ENCODE measurements at places on chromosomes 6 and 20. TPM values are rescaled to one million over a fixed set of nuclear protein-coding genes. Genes with fewer than 3 reads are reported as not detected.

- H3K27me3 ChIP-seq, result no peaks in the 10 kb centered on the region
- H3K27ac ChIP-seq, result no peak overlapping the region
Observed at GRCh38 chr6:162200041-162200440, 527.5 kb downstream of the PRKN start.

DNA sequence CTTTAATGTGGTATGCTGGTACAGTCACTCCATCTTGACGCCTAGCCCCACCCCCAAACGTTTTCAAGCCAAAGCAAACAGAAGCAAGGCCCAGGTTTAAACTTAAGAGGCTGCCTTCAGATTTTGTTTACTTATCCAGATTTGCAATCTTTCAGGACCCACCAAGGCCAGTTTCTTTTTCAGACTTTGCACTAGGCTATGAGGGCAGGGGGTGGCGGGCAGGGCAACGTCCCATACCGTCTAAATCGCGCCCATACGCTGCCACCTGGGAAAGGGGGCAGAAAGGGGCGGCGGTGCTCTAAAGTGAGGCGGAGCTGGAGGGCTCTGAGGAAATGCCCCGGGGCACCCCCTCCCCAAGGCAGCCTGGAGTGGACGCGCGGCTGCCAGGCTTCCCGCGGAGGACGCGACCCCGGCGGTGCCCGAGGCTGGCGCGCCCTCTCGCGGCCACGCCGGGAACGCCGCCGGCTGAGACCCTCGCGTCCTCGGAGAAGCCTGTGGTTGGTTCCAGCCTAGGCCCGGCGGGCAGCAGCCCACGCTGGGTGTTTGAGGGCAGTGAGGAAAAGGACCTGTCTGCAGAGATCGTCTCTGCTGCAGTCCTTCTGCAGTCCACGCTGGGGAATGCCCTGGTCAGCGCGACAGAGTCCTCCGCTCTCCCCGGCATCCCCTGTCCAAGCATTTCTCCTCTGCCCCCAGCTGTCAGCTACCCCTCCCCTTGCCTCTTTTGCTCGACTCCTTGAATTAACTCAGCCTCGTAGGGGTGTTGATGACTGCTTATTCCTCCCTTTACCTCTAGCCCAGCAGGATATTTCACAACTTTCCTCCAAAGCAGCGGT lies 129.2 kb upstream of the PRND start:
- H3K27me3 ChIP-seq, result no peaks in the 10 kb centered on the region
- DNase-seq, result peak; percentile 69
- H3K36me3 ChIP-seq, result no peaks in the 10 kb centered on the region
- peak overlapping the region; percentile 48 for H3K4me3 ChIP-seq
- H3K27ac ChIP-seq, result no peak overlapping the region
- no peaks in the 10 kb centered on the region for H3K4me1 ChIP-seq

DNA sequence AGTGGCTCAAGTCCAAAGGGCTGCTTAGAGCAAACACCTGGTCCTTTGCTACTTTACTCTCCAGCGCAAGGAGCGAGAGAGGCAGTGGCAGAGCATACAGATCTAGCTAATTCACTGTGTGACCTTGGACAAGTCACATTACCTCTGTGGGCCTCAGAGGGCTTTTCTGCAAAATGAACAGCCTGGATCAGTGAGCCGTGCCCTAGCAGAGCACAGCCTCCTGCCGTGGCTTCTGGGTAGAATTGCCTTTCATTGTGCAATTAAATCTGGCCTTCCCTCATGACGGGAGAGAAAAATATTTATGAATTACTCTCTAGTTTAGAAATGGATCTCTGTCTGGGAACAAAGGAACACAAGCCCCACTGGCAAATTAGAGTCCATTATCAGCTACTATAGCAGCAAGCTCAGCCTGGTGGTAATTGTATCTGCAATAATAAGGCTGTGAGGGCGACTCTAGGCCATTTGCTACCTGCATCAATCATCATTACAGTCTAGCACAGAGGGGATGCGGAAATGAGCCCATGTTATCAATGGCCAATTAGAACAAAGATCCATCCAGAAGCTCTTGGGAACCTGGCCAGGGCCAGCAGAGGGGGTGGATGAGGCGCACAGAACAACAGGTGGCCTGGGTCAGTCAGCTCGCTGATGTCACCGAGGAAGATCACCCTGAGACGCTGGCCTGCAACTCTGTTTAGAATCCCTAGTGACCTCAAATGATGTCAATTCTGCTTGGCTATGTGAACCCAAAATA lies 114.2 kb upstream of the LY86 start:
- H3K4me1 ChIP-seq, result no peaks in the 10 kb centered on the region
- H3K4me3 ChIP-seq, result no peak overlapping the region
- no peaks in the 10 kb centered on the region for H3K27me3 ChIP-seq
- DNase-seq, result no peak
- no peaks in the 10 kb centered on the region for H3K36me3 ChIP-seq

DNA sequence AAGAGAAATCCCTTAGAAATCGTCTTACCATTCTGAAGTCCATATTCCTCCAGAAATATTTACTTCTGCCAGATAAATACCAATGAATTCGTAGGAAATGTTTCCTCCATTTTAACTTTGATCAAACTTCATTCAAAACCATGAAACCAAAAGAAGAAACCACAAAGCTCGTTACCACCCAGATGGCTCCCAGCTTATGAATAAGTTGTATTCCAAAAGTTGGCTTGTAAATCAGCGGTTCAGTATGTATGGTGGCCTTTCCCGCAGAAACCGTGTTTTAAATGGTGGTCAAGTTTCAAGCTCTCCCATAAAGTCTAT lies 73.6 kb upstream of the RIPOR2 start:
- H3K27me3 ChIP-seq, result no peaks in the 10 kb centered on the region
- no peak overlapping the region for H3K4me3 ChIP-seq
- peaks cover 8% of the 10 kb centered on the region for H3K4me1 ChIP-seq
- no peak for DNase-seq
- no peaks in the 10 kb centered on the region for H3K36me3 ChIP-seq
- no peak overlapping the region for H3K27ac ChIP-seq

- H3K27me3 ChIP-seq, result no peaks in the 10 kb centered on the region
- no peaks in the 10 kb centered on the region for H3K36me3 ChIP-seq
- no peak overlapping the region for H3K27ac ChIP-seq
- H3K4me3 ChIP-seq, result peak overlapping the region; percentile 42
- no peak for DNase-seq
Observed at GRCh38 chr6:106085692-106085983, 498 bp upstream of the PRDM1 start.

The HLA-DQB2 gene
- 6.2 TPM for polyA plus RNA-seq

- no peak overlapping the region for H3K27ac ChIP-seq
- no peak for DNase-seq
- H3K4me1 ChIP-seq, result no peaks in the 10 kb centered on the region
- no peak overlapping the region for H3K4me3 ChIP-seq
- H3K36me3 ChIP-seq, result no peaks in the 10 kb centered on the region
Observed at GRCh38 chr6:6256886-6257285, 63.6 kb downstream of the F13A1 start.
